Activated T-helper 1 cell treated with anti-CD3 and anti-CD28 coated beads, Interleukin-2, amount 50 U/mL, for 16 hours (primary cell): ENCODE measurements at places on chromosomes 7 and 10.

- DNase-seq: no peak
These were observed 54.1 kb upstream of the ANTXRL start for GRCh38 chr10:46232666-46233065.

GRCh38 chr7:42869131-42870020 lies 42.5 kb downstream of the C7orf25 start:
- DNase-seq: no peak

DNA sequence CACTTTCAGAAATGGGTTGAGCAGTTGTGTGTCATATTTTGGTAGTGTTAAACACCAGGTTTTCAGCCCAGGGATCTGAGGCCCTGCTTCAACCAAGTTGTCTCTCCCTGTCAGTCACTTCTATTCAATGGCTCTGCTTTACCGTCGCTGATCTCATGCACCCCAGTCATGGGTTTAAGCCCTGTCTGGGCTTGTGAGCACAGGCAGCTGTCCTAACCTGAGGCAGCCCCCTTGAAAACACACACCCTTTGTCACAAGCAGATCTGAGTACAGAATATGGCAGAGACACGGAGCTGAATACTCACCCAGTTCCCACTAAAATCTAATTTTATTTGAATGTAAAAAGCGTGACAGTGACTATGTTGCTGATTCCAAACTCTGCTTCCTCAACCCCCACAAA lies 110.6 kb upstream of the GLI3 start:
- no peak for DNase-seq

DNA sequence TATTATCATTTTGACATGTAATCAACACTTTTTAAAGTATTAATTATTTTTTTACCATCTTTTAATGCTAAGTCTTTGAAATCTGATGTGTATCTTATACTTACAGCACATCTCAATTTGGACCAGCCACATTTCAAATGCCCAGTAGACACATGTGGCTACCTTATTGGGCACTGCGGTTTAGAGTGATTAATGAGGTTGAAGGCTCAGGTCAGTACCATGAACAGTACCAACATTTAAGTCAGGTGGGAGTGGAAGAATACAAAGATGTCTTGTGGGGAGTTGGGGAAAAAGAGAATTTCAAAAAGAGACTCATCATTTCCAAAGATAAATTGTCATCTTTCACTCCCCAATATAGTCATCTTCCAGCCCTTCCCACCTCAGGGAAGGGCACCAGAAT lies 40.5 kb downstream of the COL28A1 start:
- no peak for DNase-seq

- DNase-seq: no peak
These were observed 26.8 kb upstream of the PRF1 start for GRCh38 chr10:70629338-70629737.
